ENCODE measurements at places on chromosomes 13 and 19.

GRCh38 chr19:3433313-3433712, 47.0 kb downstream of the SMIM24 start:
- DNase-seq, result no peak

GRCh38 chr19:32421589-32422361, 16.2 kb downstream of the DPY19L3 start:
- DNase-seq, result no peak

DNA sequence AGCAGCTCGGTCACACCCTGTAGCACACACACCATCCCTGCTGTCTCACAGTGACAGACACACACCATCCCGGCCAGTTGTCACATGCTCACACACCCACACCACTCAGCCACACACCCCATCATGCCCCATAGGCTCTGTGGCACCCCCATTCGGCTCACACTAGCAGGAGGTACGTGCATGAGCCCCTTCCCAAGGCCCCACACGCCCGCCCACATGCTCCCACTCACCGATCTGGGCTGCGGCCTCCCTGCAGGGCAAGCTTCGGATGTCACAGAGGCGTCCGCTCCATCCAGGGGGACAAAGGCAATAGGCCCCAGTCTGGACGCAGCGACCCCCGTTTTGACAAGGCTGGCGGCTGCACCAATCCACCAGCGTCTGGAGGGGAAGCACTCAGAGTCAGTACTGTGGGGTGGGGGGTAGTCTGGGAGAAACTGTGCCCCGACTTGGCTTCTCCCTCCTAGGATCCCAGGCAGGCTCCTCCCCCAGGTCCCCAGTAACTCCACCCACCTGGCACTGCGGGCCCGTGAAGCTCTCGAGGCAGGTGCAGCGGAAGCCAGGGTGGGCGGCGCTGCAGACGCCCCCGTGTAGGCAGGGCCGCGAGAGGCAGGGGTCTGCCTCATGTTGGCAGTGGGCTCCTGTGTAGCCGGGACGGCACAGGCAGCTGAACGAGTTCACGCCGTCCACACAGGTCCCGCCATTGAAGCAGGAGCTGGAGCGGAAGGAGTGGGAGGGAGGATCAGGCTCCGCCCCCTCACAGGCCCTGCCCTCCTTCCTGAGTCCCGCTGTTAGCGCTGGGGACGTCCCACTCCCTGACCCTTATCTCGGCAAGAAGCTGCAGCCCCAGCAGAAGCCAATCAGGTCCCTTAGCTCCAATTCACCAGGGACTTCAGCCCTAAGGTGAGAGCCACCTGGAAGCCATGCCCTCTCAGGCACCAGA, 20.1 kb downstream of the NOTCH3 start:
- DNase-seq, result no peak

GRCh38 chr19:15225760-15226159, 6.5 kb downstream of the EPHX3 start:
- DNase-seq, result no peak

GRCh38 chr19:45659096-45659729, 8.8 kb upstream of the GIPR start:
- DNase-seq, result no peak

GRCh38 chr19:1492474-1493006, 1.6 kb downstream of the REEP6 start:
- DNase-seq, result no peak

- no peak for DNase-seq
These were observed 6.2 kb downstream of the TUBB4A start for GRCh38 chr19:6495947-6496346.

DNA sequence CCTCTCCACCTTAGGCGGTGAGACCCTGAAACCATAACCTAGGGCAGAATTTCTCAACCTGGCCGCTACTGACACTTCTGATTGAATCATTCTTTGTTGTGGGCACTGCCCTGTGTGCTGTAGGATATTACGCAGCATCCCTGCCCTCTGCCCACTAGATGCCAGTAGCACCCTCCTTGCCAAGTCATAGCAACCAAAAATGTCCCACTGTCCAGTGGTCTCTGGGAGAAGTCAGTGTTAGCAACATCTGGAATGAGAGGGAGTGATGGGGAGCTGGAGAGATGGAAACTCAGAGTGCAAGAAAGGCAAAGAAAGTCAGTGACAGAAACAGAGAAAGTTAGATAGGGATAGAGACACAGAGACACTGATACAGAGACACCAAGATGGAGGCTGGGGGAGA, 13.6 kb downstream of the KLK4 start:
- DNase-seq, result no peak

DNA sequence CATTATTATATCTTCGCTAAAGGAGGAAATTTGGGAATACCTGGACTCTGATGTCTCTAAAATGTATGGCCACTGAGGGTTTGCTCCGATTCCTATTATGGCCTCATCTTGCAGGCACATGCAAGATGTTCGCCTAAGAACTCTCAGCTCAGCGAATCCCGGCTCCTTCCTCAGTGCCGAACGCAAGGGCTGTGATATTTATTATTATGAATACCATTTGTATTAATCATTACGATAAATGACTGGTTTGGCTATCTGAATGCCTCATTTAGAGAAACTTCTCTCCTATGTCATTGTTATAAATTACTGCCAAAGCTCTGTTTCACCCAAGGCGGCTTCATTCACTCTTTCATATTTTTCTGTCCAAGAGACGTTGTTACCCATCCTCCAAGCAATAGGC, 369.7 kb upstream of the TSHZ3 start:
- DNase-seq, result no peak

- DNase-seq, result no peak
These were observed 49.4 kb downstream of the SACS start for GRCh38 chr13:23384111-23384510.

Data from AG08395 (cell line).